Vagina (tissue), 2 donors: ENCODE measurements at places on chromosomes 4 and X.

- DNase-seq: peak; percentile 95
Measured at GRCh38 chrX:68989865-68990606, 161.2 kb downstream of the EFNB1 start.

- DNase-seq: no peak
Measured at GRCh38 chr4:42397635-42398170, 415 bp downstream of the SHISA3 start.

DNA sequence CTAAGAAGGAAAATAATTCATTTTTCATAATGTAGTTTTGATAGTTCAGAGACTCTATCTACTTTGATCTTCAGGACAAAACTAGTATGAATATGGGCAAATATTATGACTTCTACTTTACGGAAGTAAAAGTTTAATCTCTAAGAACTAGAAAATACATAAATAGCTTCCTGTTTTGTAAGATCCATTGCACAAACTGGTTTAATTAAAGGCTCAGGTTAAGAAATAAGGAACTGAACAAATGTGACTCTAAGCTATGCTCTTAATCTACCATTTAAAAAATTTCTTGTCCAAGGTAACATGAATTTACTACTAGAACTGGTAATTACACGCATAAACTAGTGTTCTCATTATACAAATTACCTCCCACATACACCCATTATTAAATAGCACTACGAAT is 360.6 kb downstream of the INPP4B start:
- DNase-seq: no peak

DNA sequence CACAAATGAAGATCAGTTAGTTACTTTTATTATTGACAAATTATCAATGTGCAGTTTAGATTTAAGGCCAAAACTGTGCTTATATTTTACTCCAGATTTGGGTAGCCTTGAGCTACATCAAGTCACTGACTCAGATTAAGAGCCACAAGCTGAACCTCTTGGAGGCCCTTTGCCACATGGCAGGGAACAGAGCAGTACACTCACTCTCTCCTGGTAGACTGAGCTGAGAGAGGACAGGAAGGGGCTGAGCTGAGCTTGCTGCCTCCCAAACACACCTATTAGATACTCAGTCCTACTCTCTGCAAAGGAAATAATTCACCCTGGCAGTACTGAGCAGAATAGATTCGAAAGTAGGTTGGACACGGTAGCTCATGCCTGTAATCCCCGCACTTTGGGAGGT is 7.8 kb downstream of the STAP1 start:
- DNase-seq: no peak

- DNase-seq: no peak
Measured at GRCh38 chr4:112817933-112818593, 181.1 kb downstream of the LARP7 start.
